Temporal lobe (tissue), 4 donors: ENCODE measurements at places on chromosomes 7 and 10. TPM values are rescaled to one million over a fixed set of nuclear protein-coding genes. Genes with fewer than 3 reads are reported as not detected.

The SLC18A3 gene
- total RNA-seq = not detected

The IL6 gene
- total RNA-seq = not detected

The ZNF25 gene
- total RNA-seq = 50.2 TPM

The ETV1 gene
- 34.4 TPM for total RNA-seq

The EPHA1 gene
- 0.49 TPM for total RNA-seq
